ENCODE measurements at places on chromosomes 11 and 22. TPM values are rescaled to one million over a fixed set of nuclear protein-coding genes. Genes with fewer than 3 reads are reported as not detected.
A peak's percentile ranks its signal among the peaks of the same experiment; 100 is the strongest.

DNA sequence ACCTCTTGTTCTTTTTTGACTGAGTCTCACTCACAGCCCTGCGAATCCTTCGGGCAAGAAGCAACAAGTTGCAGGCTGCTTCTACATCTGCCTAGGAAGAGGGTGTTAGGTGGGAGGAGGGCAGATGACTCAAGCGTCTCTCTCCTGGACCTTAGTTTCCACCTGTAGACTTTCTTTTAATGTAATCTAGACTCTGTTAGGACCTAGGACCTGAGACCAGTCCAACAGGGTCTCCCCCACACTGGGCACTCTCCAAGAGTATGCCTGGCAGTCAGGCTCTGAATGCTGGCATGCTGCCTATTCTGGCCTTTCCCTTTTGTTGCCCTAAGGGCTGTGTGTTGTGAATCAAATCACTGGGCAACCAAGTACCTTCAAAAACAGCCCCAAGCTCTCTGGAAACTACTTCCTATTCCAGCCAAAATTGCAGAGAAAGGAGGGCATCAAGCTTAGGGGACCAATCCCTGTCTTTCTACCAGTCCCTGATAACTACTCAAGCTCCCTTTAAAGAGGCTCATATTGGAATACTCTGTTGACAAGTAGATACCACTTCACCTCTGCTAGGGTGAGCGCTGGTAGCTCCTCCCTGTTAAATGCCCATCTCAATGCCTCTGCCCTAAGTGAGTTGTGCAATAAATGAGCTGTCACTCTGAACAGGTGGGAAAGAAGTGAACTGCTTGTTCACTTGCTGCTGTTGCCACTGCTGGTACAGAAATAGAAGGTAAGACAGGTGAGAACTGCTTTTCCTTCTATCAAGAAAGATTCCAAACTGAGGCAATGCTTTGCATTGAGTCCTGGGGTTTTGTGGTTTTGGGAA is at the start of gene BBOX1:
BBOX1 (plus strand) TSS at position 514 of the 814 bp plus-strand sequence. CDS start 14,616 bp downstream, outside the sequence.
- no peak for DNase-seq
- H3K4me3 ChIP-seq, result no peak within 1 kb of the TSS
- H3K27ac ChIP-seq, result no peak within 1 kb of the TSS
- H3K36me3 ChIP-seq, result no peaks in the 10 kb centered on the region

- no peaks in the 10 kb centered on the region for H3K27me3 ChIP-seq
- DNase-seq, result no peak
- no peaks in the 10 kb centered on the region for H3K36me3 ChIP-seq
- no peak overlapping the region for H3K27ac ChIP-seq
Observed at GRCh38 chr11:17475666-17476316, 854 bp downstream of the ABCC8 start.

The LMO2 gene
- total RNA-seq, result 0.34 TPM

The DDIAS gene
- 26.8 TPM for total RNA-seq

GRCh38 chr11:125141178-125141577 is 23.4 kb upstream of the PKNOX2 start:
- no peak for DNase-seq
- no peaks in the 10 kb centered on the region for H3K27me3 ChIP-seq
- peaks cover 8% of the 10 kb centered on the region for H3K4me1 ChIP-seq
- no peaks in the 10 kb centered on the region for H3K36me3 ChIP-seq
- H3K4me3 ChIP-seq, result no peak overlapping the region
- no peak overlapping the region for H3K27ac ChIP-seq

DNA sequence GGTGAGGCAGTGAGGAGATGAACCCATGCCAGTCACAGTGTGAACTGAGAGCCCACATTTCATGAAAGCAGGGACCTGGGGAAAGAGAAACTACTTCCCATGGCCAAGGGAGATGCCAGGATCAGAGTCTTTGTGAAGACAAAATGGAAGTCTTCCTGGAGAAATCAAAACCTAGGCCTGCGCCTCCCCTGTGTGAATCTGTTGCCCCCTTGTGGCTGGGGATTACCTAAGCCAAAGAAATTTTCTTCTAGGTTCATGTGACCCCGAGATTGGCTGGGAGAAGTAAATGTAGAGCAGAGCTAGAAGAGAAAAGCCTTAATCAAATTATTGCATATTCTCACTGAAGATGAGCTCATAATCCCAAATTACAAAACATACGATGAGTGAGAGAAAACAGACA is 1075.3 kb downstream of the TBC1D22A start:
- peak; percentile 88 for DNase-seq
- no peak overlapping the region for H3K27ac ChIP-seq
- H3K36me3 ChIP-seq, result no peaks in the 10 kb centered on the region
- H3K27me3 ChIP-seq, result no peaks in the 10 kb centered on the region
- no peak overlapping the region for H3K4me3 ChIP-seq

The TLCD5 gene
- 4.3 TPM for total RNA-seq

The TSSK2 gene
- not detected for total RNA-seq

DNA sequence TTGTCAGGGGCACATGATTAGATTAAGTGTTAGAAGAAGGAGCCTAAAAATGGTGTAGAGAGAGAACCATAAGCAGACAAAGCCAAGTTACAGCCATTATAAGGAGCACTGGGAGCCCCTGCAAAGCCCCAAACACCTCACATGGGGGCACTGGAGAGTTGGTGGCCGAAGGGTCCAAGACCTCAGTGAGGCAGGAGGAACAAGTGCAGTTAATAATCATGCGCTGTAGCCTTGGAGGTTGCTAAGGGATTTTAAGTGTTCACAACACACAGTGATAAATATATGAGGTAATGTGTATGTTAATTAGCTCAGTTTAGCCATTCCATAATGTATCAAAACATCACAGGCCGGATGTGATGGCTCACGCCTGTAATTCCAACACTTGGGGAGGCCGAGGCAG is 54.4 kb upstream of the JAM3 start:
- no peak overlapping the region for H3K4me3 ChIP-seq
- H3K27ac ChIP-seq, result no peak overlapping the region
- no peaks in the 10 kb centered on the region for H3K36me3 ChIP-seq
- no peaks in the 10 kb centered on the region for H3K27me3 ChIP-seq

GRCh38 chr22:49155039-49155769 is 672.5 kb downstream of the BRD1 start:
- no peaks in the 10 kb centered on the region for H3K27me3 ChIP-seq
- no peak for DNase-seq
- H3K4me3 ChIP-seq, result no peak overlapping the region
- H3K4me1 ChIP-seq, result no peaks in the 10 kb centered on the region

The KRTAP5-11 gene
- total RNA-seq, result not detected

The LRRC51 gene
- 4.6 TPM for total RNA-seq

DNA sequence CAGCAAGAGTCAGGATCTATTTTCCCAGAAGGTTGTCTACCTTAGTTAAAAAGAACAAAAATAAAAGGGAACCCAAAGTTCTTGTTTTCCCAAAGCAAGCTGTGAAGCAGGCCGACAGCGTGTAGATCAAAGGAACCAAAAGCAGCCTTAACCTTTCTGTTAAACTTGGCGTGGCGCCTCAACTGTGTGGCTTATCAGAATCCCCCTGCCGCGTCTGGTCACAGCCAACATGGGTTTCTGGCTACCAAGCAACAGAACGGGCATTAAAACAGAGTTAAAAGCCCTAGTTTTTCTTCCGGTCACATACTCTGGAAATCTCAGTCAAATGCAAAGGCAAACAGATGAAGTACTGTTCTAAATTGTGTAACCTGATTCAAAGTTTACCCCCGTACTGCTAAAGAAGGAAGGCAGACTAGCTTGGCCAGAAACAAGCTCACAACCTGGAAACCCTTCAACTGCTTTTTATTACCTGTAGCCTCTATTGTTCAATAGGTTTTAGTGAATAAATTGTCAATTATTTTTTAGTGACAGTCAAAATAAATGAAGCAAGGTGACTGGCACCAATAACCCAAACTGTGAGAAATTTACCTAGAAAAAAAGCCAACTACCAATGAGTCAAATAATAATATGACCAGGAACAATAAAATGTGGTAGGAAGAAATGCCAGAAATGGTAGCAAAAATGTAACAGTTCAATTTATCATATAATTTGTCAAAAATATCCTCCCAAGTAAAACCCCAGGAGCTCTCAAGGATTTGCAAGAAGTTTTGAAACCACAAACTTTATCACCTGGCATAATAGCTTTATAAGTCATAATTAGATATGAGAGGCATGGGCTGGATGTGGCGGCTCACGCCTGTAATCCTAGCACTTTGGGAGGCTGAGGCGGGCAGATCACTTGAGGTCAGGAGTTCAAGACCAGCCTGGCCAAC is 21.4 kb downstream of the CHKA start:
- no peaks in the 10 kb centered on the region for H3K36me3 ChIP-seq
- H3K4me3 ChIP-seq, result no peak overlapping the region
- H3K27me3 ChIP-seq, result no peaks in the 10 kb centered on the region
- peaks cover 18% of the 10 kb centered on the region for H3K4me1 ChIP-seq

GRCh38 chr11:134658481-134659225 is 246.6 kb upstream of the B3GAT1 start:
- H3K4me1 ChIP-seq, result no peaks in the 10 kb centered on the region
- H3K36me3 ChIP-seq, result no peaks in the 10 kb centered on the region

DNA sequence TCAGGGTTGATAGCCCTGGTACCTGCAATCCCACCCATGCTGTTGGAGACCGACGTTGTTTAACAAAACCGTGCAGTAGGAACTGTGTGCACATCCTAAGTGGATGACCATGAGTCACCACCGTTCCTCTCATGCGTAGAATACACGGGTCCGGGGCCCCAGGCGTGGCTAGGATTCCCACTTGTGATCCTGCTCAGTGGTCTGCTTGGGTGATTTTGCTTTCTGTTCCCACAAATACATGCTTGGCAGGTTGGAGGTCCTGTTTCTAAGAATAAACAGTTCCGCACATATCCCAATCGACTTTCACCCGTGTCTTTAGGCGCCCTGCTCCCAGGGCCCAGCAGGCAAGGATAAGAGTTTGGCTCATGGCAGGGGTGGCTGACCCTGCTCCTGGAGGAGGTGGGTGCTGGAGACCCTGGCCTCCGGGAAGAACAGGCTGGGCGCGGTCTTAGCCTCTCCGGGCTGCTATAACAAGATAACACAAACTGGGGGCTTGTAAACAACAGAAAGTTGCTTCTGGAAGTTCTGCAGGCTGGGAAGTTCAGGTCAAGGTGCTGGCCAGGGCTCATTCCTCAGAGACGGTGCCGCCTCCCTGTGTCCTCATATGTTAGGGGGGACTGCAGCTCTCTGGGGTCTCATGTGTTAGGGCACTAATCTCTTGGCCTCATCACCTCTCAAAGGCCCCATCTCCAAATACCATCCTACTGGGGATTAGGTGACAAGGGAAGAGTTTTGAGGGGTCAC is 1028.3 kb downstream of the BRD1 start:
- H3K27ac ChIP-seq, result no peak overlapping the region
- no peaks in the 10 kb centered on the region for H3K27me3 ChIP-seq
- H3K4me1 ChIP-seq, result no peaks in the 10 kb centered on the region
- H3K36me3 ChIP-seq, result no peaks in the 10 kb centered on the region

The CYP2D6 gene
- total RNA-seq, result 2.9 TPM

GRCh38 chr11:6124245-6124644 is 16.8 kb downstream of the OR56B4 start:
- H3K4me1 ChIP-seq, result no peaks in the 10 kb centered on the region
- H3K4me3 ChIP-seq, result no peak overlapping the region
- no peaks in the 10 kb centered on the region for H3K36me3 ChIP-seq

The BCO2 gene
- total RNA-seq, result 0.40 TPM

DNA sequence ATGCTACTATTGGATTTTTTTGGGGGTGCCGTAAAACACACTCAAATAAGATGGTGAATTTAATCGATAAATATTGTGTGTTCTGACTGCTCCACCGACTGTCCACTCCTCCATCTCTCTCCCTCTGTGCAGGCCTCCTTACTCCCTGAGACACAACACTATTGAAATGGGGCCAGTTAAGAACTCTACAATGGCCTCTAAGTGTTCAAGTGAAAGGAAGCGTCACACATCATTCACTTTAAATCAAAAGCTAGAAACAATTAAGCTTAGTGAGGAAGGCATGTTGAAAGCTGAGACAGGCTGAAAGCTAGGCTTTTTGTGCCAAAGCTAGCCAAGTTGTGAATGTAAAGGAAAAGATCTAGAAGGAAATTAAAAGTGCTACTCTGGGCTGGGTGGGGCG is 156.7 kb downstream of the CTTN start:
- H3K27ac ChIP-seq, result no peak overlapping the region
- H3K27me3 ChIP-seq, result no peaks in the 10 kb centered on the region
- no peak for DNase-seq
- H3K4me3 ChIP-seq, result no peak overlapping the region

The OR51B2 gene
- not detected for total RNA-seq

The NCF4 gene
- total RNA-seq, result 116 TPM

The YPEL4 gene
- total RNA-seq, result not detected

DNA sequence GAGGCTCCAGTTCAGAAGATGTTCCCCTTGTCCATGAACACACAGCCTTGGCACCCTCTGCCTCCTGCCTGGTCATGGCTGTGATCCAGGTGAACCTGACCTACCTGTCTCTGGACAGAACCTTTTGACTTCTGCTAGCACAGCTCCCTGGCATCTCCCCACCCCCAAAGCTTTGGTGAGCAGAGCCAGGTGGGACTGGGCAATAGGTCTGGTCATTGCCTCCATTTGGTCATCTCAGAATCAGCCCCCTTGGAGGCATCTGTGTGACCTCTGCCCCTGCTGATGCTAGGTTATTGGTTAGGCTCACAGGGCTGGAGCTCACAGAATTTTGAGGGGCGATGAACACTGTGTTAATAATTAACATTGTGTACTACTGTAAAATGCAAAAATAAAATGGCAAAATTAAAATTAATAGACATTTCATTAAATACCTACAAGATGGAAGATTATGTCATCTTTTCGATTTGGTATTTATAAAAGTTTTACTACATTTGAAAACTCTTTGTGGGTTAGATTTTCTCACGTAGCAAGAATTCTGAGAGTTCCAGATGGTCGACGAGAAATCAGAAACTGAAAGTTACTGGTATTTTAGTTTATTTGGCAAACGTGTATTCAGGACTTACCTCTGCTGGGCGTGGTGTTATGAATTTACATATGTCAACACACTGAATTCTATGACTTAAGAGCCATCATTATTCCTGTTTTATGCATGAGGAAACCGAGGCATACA is 8.3 kb upstream of the KIAA0930 start:
- DNase-seq, result no peak
- H3K27ac ChIP-seq, result no peak overlapping the region
- H3K4me3 ChIP-seq, result no peak overlapping the region
- H3K27me3 ChIP-seq, result no peaks in the 10 kb centered on the region
- no peaks in the 10 kb centered on the region for H3K36me3 ChIP-seq

DNA sequence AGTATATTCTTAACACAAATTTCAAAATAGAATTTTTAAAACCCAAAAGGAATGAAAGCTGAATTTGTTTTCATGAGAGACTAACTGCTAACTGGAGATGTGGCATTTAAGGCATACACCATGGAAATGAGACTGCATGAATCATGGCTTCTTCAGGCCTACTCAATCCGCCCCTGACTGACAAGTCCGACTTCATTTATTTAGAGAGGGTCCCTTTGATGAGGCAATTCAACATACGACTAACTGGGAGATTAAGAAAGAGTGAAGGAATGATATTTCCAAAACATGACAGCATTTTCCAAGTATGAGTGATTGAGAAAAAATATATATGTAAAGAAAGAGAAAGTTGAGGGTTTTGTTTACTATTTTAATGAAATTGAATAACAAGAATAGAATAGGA is 720.1 kb downstream of the DLG2 start:
- no peak overlapping the region for H3K27ac ChIP-seq
- H3K4me3 ChIP-seq, result no peak overlapping the region
- H3K36me3 ChIP-seq, result no peaks in the 10 kb centered on the region
- H3K4me1 ChIP-seq, result no peaks in the 10 kb centered on the region

GRCh38 chr11:32870676-32871075 is 21.9 kb upstream of the QSER1 start:
- H3K4me3 ChIP-seq, result no peak overlapping the region
- no peaks in the 10 kb centered on the region for H3K36me3 ChIP-seq
- no peak overlapping the region for H3K27ac ChIP-seq
- H3K4me1 ChIP-seq, result no peaks in the 10 kb centered on the region
- H3K27me3 ChIP-seq, result no peaks in the 10 kb centered on the region

The TENM4 gene
- 0.87 TPM for total RNA-seq

GRCh38 chr11:105935791-105936190 is 86.2 kb downstream of the MSANTD4 start:
- no peak overlapping the region for H3K4me3 ChIP-seq
- H3K27me3 ChIP-seq, result 0 out of 2 replicates have a peak, but pooled peaks cover 3% of the 10 kb centered on the region
- no peaks in the 10 kb centered on the region for H3K4me1 ChIP-seq
- no peaks in the 10 kb centered on the region for H3K36me3 ChIP-seq
- DNase-seq, result no peak

The XKR3 gene
- total RNA-seq, result not detected

Measured in Karpas-422 (cell line).